Cerebellar cortex (tissue), 1 donor: ENCODE measurements at places on chromosomes 1 and 21.

DNA sequence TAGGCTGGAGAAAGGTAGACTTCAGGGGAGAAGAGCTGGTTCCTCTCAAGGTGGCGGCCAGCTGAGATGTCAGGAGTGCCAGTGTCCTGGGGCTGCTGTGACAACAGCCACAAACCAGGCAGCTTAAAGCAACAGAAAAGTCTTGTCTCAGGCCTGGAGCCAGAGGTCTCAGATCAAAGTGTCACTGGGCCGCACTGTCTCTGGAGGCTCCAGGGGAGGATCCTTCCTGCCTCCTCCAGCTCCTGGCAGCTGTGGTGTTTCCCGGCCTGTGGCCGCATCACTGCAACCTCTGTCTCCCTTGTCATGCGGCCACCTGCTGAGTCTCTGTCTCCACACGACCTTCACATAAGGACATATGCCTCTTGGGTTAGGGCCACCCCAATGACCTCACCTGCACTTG, 24.4 kb upstream of the TSPEAR start:
- no peak for DNase-seq

- no peak for DNase-seq
Observed at GRCh38 chr1:17603091-17603841, 63.8 kb downstream of the ARHGEF10L start.

GRCh38 chr21:34191876-34192275, 118.5 kb downstream of the MRPS6 start:
- DNase-seq: no peak

- DNase-seq: no peak
Observed at GRCh38 chr1:1132956-1133750, 17.3 kb upstream of the C1orf159 start.

- DNase-seq: no peak
Observed at GRCh38 chr1:171740356-171740863, 1.5 kb downstream of the VAMP4 start.

DNA sequence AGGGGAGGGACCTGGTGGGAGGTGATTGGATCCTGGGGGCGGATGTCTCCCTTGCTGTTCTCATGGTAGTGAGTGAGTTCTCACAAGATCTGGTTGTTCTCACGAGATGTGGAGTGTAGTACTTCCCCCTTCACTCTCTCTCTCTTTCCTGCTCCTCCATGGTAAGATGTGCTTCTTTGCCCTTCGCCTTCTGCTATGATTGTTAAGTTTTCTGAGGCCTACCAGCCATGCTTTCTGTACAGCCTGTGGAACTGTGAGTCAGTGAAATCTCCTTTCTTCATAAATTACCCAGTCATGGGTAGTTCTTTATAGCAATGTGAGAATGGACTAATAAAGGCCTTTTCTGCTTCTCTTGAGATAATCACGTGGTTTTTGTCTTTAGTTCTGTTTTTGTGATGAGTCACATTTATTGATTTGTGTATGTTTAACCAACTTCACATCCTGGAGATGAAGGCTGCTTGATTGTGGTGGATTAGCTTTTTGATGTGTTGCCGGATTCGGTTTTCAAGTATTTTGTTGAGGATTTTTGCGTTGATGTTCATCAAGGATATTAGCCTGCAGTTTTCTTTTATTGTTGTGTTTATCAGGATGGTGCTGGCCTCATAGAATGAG, 45.5 kb downstream of the RABGAP1L start:
- no peak for DNase-seq

- no peak for DNase-seq
Observed at GRCh38 chr1:42454403-42454802, 1.4 kb downstream of the ZMYND12 start.

GRCh38 chr1:40594187-40594531, 62.7 kb downstream of the ZNF684 start:
- DNase-seq: no peak
